ENCODE measurements at places on chromosomes 1 and 21.

- DNase-seq, result no peak
Observed at GRCh38 chr1:25967308-25967707, 30.6 kb downstream of the PAFAH2 start.

DNA sequence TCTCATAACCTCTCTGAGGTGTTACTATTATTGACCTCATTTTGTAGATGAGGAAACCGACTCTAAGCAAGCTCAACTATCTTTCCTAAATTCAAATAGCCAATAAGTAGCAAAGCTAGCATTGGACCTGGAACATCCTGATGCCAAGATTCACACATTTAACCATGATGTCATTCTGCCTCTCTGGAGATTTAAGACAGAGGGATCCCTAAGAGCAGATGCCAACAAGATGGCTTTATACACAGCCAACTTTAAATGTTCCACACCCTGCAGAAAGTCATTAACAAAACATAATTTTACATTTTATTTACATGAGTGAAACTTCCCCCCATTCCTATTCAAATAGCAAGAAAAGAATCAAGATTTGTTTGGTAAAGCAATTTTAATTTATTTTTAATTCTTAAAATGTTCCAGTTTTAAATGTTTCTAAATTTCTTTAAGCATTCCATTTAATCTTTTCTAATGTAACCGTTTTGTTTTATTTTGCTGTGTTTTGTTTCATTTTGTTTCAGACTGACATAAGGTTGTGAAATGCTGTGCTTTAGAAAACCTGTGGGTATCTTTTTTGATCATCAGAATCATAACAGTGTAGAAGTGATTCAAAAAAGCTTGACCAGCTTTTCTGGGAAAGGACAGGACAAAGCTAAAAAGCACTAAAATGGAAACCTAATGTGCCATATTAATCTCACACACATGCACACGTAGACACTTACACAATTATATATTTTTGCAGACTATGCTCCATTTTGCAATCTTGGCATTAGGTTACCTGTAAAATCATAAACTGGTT, 7.6 kb upstream of the VAV3 start:
- no peak for DNase-seq

GRCh38 chr21:41737651-41738324, 29.1 kb downstream of the RIPK4 start:
- no peak for DNase-seq

DNA sequence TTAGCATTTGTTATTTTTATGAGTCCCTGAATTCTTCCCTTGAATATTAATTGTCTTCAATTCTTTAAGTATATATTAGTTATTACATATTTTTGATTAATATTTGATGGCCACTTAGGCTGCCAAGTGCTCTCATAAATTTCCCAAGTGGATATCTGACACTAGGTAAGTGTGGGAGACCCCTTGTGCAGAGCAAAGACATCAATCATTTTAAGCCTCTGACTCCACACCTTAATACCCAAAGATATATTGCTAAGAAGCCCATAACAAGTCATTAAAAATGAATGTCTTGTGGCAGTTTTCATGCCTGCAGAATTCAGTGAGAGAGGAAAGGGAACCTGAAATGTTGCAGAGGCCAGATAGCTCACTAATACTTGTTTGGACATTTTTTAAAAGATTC, 58.4 kb upstream of the PROX1 start:
- no peak for DNase-seq

DNA sequence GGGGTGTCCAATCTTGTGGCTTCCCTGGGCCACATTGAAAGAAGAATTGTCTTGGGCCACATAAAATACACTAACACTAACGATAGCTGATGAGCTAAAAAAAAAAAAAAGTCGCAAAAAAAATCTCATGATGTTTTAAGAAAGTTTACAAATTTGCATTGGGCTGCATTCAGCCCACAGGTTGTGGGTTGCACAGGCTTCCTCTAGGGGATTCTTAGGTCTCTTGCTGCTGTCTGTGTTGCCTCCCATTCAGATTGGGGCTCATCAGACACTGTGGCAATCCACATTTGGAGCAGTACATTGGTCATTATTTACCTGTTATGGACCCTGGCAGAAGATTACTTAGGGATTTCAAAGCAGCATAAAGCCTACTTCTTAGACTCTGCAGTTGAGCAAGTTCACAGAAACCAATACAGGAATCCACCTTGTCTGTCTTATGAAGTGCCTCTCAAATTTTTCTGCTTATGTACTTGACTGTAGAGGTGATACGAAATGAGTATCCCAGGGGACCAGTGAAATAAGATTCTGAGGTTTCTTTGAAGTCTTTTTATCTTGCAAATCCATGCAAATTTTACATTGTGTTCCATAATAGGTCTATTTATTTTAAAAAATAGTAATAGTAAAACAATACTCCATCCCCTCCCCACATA, 205.5 kb downstream of the RPS6KC1 start:
- DNase-seq, result no peak

GRCh38 chr1:86756062-86756406, 51.7 kb downstream of the SH3GLB1 start:
- DNase-seq, result no peak

GRCh38 chr1:73033640-73034039, 751.3 kb upstream of the NEGR1 start:
- DNase-seq, result no peak

DNA sequence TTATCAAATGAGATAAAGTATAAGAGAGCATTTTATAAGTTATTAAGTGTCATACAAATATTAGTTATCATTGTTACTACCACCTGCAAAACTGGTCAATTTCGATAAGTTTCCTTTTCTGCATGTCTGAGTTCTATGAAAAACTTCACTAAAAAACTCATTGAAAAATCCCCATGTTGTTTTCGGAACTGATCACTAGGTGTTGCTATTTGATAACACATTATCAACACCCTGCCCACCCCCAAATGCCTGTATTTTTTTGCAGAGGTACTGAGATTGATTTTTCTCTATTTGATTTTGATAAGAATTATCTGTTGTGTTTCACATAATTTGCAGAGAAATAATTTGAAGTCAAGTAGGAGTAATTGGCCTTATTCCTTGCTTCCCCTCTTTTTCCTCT, 22.1 kb upstream of the DISP1 start:
- DNase-seq, result no peak

GRCh38 chr1:176330782-176331181, 123.7 kb upstream of the COP1 start:
- DNase-seq, result no peak

GRCh38 chr1:231761252-231761651, 134.7 kb downstream of the DISC1 start:
- no peak for DNase-seq

- DNase-seq, result no peak
Observed at GRCh38 chr1:62467092-62467491, 30.2 kb downstream of the USP1 start.

- DNase-seq, result no peak
Observed at GRCh38 chr1:67749263-67749843, 64.4 kb downstream of the GADD45A start.

GRCh38 chr1:54973205-54973921, 7.1 kb upstream of the TMEM61 start:
- DNase-seq, result no peak

- no peak for DNase-seq
Observed at GRCh38 chr1:230143534-230143933, 76.5 kb downstream of the GALNT2 start.

- DNase-seq, result no peak
Observed at GRCh38 chr21:42699196-42699595, 45.8 kb downstream of the PDE9A start.

DNA sequence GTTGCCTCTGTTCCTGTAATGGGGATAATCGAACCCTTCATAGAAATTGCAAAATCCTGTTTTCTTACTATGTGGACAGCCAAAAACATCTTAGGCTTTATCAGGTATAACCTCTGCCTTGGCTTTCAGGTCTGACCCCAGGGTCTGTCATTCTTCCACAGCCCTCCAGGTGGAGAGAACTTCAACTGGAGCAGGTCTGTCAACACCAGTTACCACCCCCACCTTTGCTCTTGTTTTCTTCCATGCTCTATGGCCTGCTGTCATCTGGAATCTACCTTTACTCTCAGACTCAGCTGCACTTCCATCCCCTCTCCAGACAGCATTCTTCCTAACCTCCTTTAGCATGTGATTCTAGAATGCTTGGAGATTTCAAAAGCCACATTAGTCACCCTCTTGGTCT, 10.4 kb upstream of the GJA9 start:
- no peak for DNase-seq

DNA sequence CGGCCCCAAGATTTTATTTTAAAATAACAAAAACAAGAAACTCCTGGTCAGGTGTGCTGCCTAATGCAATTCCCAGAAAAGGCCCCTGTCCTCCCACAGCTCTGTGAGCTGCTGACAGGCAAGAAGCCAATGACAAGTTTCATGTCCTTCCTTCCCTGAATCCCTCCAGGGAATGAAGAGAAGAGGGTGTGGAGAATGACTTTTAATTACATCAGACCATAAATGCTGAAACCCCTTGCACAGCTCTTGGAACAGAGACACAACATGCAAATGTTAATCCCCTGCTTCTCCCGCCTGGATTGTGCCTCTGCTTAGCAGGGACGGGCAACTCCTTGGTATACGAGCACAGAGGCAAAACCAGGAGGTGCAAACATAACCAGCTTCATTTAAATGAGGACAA, 228.1 kb upstream of the CAMK1G start:
- no peak for DNase-seq

- DNase-seq, result no peak
Observed at GRCh38 chr1:119822406-119822805, 11.1 kb upstream of the REG4 start.

GRCh38 chr1:182205351-182206022, 144.0 kb upstream of the ZNF648 start:
- no peak for DNase-seq

GRCh38 chr1:72357411-72357810, 75.1 kb upstream of the NEGR1 start:
- DNase-seq, result no peak

DNA sequence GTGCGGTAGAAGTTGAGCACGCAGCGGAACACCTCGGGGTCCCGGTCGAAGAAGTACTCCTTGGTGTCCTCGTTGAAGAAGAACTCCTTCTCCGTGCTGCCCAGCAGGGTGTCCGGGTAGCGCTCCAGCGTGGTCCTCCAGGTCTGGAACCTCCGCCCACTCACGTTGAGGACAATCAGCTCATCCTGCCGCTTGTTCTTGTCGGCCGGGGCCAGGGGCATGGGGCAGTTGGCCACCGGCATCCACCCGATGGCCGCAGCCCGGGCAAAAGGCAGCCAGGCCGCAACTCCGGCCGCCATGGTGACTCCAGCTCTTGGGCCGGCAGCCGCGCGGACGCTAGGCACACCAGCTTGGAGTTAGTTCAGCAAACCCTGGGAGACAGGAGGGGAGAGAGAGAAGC, 7.0 kb downstream of the KCND3 start:
- DNase-seq, result no peak

- no peak for DNase-seq
Observed at GRCh38 chr1:238252033-238252802, 361.5 kb upstream of the ZP4 start.
